ENCODE measurements at places on chromosomes 6 and 20.

GRCh38 chr6:167530951-167531350 lies 206.1 kb downstream of the TTLL2 start:
- no peak for DNase-seq

DNA sequence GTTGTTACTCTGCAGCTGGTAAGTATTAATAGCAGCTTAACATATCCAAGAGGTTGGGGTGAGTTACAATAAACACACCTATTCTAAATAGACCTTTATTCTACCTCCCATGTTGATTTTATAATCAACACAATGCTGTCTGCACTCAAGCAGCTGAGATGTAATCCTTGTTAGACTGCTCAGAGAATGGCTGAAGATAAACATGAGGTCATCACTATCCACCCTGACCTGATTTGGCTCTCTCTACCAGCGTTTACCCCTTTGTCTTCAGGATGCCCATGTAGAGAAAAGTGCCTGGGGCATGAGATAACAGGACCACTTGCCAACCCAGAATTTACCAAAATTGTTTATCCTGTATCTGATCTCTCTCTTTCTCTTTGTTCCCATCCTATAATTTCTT lies 220.7 kb upstream of the DEFB112 start:
- DNase-seq, result no peak

DNA sequence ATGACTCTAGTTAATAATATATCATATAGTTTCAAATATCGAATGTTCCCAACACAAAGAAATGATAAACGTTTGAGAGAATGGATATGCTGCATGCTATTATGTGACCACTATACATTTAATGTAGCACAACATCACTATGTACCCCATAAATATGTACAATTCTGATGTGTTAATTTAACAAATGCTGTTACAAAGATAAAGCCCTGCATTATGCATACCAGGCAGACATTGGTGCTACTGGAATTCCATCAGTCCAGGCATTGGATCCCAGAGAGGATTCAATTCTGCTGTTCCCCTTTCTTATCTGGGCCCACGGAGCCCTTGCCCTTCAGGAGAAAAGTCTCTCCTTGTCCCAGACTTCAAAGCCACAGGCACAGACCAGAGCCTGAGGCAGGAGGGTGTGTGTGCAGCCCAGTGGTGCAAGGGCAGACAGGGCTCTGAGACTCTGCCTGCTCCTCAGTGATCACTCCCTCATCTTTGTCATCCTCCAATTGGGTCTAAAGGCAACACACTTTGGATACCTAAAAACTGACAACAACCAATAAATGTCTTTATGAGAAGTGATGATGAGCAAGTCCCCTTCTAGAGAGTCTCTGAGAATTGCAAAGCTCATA lies 45.2 kb downstream of the PSMG4 start:
- no peak for DNase-seq

GRCh38 chr6:33418690-33419291 lies 884 bp upstream of the CUTA start:
- DNase-seq, result peak; percentile 88

All from CD4-positive, alpha-beta T cell treated with Interleukin-4 for 1 hour (primary cell).